Pancreas (tissue), 10 donors: ENCODE measurements at places on chromosomes 12 and 14.

- DNase-seq = no peak
Measured at GRCh38 chr14:68039593-68039992, 220.0 kb downstream of the RAD51B start.

DNA sequence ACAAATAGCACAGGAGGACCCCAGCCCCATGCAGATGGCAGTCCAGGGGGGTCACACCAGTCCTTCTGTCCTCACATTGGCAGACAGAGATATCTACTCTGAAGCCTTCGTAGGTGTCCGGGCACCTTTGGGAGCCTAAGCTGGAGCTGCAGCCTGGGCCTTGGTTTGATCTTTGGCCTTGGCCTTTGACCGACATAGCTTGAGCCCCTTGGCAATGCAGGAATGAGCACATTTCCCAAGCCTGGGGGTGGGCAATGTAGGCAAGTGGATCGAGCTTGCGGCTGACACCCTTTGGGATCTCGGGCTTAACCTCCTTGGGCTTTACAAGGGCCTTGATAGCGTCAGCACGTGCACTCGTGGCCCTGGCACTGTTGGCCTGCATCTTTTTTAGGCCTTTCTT lies 6.4 kb downstream of the COQ5 start:
- no peak for DNase-seq

DNA sequence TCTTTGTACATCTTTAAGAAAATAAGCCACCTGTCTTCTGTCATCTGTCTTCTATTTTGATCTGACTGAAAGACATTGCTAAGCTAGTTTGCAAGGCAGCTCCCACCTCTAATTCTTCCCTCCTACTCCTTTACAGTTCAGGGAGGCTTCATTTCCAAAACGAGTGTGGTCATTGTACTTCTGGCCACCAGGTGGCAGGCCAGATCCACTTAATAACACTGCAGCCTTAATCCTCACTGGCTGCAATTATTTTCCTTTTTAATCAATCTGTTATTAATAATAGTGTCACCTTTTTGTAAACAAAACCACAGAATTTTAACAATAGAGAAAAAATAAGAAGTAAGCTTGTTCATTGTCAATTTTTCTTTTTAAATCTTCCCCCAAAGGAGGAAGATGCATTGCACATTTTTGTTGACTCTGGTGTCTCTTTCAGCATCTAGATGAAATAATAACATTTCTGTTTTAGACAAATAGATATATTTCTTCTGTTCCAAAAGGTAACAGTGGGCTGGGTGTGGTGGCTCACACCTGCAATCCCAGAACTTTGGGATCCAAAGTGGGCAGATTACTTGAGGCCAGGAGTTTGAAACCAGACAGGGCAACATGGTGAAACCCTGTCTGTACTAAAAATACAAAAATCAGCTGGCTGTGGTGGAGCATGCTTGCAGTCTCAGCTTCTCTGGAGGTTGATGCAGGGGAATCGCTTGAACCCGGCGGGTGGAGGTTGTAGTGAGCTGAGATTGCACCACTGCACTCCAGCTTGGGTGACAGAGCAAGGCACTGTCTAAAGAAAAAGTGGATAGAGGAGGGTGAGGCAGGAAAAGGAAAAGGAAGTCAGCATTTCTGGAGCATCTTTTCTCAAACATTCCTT lies 23.3 kb downstream of the GABARAPL1 start:
- DNase-seq = no peak

- DNase-seq = no peak
Measured at GRCh38 chr12:5073853-5074252, 30.2 kb downstream of the KCNA5 start.

DNA sequence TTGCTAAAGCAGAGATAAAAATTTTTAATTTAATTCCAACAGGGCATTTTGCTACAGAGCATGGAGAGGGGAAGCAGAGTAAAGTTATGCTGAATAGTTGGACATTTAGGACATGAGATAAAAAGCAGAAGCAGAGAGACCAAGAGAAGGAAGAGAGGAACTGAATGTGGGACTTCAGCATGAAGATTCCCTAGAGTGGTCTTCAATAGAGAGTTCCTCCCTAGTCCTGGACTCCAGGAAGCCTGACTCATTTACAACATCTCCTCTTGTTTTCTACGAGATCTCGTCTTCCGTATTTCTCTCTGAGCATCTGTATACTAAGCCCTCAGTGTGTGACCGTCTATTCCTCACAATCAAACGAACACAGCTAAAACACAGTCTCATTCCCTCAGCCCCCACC lies 35.2 kb upstream of the IFT81 start:
- no peak for DNase-seq

GRCh38 chr12:46486588-46486987 lies 114.0 kb upstream of the SLC38A2 start:
- no peak for DNase-seq

- DNase-seq = no peak
Measured at GRCh38 chr12:3342051-3342450, 149.0 kb upstream of the PRMT8 start.

- DNase-seq = no peak
Measured at GRCh38 chr12:13576935-13577500, 380.5 kb downstream of the EMP1 start.

- DNase-seq = no peak
Measured at GRCh38 chr14:104826861-104827176, 25.9 kb downstream of the ZBTB42 start.

GRCh38 chr12:7154042-7154441 lies 23.9 kb downstream of the CLSTN3 start:
- no peak for DNase-seq

- no peak for DNase-seq
Measured at GRCh38 chr12:94143438-94143837, 4.9 kb upstream of the PLXNC1 start.

DNA sequence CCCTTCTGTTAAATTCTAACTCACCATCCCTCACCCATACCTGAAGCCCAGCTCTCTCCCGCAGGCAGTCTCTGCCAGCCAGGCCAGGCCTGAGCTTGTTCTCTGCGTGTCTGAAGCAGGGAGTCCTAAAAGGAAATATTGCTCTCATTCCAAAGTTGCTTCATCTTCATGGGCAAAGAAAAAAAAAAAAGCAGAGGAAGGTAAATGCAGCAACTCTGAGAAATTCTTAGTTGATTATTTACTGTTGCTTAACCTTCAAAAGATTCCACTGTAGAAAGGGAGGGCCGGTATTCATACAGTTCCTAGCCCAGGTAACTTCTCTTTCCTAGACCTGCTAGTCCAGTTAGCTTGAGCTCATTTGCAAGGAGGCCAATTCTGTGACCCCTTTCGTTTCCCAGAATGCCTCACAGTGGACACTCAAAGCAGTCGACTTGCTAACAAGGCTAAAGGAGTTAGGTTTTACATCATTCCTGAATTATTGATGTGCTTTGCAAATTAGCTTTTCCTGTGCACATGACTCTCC lies 193.5 kb upstream of the EEA1 start:
- DNase-seq = peak; percentile 34

DNA sequence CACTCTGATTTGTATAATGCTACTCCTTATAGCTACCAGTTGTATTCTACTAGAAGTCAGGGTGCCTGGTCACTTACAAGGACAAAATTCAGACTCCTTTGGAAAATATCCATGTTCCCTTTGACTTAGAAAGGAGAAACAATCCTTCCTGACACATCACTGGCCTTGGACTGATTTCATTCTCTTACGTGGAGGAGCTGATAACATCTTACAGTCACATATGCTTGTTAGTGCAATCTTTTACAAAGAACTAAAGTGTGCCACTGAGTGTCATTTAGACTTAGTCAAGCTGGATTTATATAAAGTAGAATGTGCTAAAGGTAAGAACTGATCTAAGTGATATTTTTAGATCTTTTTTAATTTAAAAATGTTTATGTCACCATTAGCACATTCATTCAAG lies 131.0 kb upstream of the TMTC2 start:
- no peak for DNase-seq

GRCh38 chr14:75372260-75372659 lies 55.6 kb upstream of the JDP2 start:
- DNase-seq = no peak

DNA sequence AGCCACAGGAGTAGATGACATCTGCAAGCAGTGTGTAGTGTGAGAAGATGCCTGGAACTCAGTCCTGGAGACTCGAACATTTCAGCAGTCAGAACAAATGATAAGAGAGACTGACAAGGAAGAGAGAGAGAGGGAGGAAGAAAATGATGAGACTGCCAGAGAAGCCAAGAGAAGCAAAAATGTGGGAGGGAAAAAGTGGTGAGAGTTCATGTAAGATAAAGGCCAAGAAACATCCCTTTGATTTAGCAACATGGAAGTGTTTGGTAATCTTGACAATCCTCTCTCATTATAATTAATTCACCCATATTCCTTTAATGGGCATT lies 42.6 kb downstream of the LIMA1 start:
- DNase-seq = no peak

GRCh38 chr12:92253301-92253700 lies 107.7 kb upstream of the BTG1 start:
- DNase-seq = no peak

DNA sequence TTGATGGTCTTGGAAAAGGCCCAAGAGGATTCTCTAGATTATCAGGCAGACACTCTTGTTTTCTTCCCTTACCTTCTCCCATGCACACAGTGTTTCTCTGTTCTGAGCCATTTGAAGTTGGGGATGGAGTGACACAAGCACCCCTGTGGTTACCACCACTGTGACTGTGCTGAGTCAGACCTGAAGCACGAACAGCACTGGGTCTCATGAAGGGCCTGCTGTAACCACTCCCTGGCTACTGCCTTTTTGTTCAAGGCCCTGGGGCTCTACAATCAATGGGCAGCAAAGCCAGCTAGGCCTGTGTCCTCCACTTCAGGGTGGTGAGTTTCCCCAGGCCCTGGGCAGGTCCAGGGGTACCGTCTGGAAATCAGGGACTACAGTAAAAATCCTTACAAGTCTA lies 65.5 kb downstream of the TSPAN8 start:
- DNase-seq = no peak

GRCh38 chr12:44159216-44159615 lies 323.3 kb downstream of the TMEM117 start:
- DNase-seq = no peak

DNA sequence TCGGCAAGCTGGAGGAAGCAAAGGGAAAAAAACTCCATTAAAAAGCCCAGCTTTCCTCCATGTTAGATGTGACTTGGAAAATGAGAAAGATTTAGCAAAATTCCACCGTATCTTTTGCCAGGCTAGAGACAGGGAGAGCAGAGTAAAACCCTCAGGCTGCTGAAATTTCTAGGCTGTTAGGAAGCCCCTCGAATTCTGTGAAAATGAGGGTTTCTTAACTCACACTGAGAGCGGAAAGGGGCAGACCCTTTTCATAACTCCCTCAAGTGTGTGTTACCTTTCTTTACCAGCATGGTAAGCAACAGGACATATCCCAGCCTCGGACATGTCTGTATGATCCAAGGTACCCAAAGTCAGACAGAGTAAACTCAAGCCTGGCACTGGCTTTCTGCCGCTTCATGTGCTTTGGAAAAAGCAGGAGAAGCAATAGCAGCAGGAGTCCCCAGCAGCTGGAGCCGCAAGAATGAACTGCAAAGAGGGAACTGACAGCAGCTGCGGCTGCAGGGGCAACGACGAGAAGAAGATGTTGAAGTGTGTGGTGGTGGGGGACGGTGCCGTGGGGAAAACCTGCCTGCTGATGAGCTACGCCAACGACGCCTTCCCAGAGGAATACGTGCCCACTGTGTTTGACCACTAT lies at the start of gene RHOJ:
RHOJ (plus strand) TSS at position 37 of the 637 bp plus-strand sequence; CDS start at position 464, 427 bp downstream.
- DNase-seq = peak; percentile 12

GRCh38 chr12:48068457-48068856 lies 37.4 kb downstream of the SENP1 start:
- DNase-seq = no peak

DNA sequence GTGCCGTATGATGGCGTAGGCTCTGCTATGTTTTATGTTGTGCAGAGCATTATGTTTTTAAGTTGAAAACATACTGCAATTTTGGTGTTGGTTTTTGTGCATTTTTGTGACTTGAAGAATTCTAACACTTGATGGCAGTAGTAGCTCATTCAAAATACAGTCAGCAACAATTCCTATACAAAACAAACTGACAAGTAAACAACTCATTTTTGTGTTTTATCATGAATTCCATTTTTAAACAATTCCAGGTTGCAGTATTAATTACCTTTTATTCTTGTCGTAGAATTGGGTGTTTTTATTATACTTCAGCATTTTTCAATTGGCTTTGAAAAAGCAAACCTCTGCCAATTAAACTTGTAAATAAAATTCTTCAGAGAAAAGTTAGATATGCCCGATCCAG lies 4.1 kb upstream of the CCER1 start:
- no peak for DNase-seq

- DNase-seq = no peak
Measured at GRCh38 chr14:51432302-51432948, 192.4 kb downstream of the TMX1 start.

DNA sequence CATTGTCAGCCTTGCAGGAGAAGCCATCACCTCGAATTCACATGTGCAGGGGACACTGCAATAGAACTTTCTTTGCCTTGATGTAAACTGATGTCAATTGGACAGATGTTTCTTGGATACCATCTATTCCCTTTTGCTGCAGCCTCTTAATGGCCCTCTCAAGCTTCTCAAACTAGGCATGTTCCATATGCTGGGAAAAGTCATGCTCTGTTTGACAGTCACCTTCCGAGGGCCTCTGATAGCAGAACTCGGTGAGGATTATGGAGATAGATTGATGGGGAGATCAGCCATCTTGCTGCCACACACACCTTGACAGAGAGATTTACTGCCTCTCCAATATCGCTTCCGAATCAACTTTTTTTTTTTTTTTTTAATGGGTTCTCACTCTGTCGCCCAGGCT lies 145.8 kb upstream of the NUDT4 start:
- DNase-seq = no peak

DNA sequence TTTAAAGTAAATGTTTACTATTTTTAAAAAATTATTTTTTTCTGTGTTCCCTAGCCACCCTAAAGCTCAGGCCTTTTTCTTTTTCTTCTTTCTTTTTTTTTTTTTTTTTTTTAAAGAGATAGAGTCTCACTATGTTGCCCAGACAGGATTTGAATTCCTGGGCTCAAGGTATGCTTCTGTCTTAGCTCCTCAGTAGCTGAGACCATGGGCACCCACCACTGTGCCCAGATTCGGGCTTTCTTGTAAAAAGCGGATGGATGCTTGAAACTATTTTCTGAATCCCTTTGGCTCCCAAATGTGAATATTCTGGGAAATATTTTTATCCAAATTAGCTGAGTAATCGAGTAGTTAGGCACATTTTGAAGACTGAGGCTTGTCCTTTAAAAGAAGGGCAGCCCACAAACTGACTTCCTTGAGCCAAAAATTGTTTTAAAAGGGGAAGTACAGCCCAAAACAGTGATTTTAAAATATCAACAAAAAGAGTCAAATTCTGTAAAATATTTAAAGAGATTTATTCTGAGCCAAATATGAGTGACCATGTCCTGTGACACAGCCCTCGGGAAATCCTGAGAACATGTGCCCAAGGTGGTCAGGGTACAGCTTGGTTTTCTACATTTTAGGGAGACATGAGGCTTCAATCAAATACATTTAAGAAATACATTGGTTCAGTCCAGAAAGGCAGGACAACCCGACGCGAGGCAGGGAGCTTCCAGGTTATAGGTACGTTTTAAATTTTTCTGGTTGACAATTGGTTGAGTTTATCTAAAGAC lies 28.8 kb upstream of the HIGD1C start:
- DNase-seq = no peak

- no peak for DNase-seq
Measured at GRCh38 chr12:58117667-58118066, 176.3 kb downstream of the ATP23 start.
